ENCODE measurements at places on chromosomes 16 and 17.

DNA sequence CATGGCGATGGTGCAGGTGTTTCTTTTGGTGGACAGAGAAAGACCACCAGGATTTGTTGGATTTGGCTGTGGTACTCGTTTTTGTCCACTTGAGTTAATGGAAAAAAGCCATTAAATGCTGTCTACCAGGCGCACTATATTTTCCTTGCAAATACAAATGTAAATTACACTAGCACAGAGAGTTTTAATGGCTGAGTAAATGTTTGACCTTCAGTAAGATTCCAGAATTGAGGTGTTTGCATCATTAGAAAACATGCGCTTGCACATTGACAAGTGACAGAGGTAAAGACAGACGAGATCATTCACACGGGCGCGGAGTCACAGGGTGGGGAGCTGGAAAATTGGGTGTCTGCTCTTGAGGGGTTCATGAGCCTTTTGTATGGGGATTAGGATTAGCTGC, 53.5 kb upstream of the AKTIP start:
- no peak for DNase-seq

GRCh38 chr17:53058031-53058430, 764.7 kb upstream of the KIF2B start:
- no peak for DNase-seq

- no peak for DNase-seq
Measured at GRCh38 chr16:4594433-4595410, 20.0 kb downstream of the UBALD1 start.

- no peak for DNase-seq
Measured at GRCh38 chr17:6610011-6610410, 30.5 kb downstream of the KIAA0753 start.

DNA sequence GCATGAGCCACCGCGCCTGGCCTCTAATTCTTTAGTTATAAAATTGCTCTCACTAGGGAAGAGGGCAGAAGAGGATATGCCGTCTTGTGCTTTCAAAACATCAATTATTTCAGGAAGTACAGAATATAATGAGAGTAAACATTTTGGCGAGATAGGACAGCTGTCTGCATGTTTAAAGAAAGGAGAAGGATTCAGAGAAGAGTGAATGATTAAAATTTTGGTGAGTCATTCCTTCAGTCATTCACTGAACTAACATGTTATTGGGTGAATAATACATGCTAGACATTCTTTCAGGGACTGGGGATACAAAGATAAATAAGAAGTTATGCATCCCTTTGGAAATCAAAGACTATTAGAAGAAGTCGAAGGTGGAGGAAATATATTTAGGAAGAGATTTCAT, 590.3 kb upstream of the GOT2 start:
- DNase-seq, result no peak

All from CD4-positive, alpha-beta T cell treated with Interleukin-10 for 1 hour (primary cell).